ENCODE measurements at places on chromosomes 7 and 10.

DNA sequence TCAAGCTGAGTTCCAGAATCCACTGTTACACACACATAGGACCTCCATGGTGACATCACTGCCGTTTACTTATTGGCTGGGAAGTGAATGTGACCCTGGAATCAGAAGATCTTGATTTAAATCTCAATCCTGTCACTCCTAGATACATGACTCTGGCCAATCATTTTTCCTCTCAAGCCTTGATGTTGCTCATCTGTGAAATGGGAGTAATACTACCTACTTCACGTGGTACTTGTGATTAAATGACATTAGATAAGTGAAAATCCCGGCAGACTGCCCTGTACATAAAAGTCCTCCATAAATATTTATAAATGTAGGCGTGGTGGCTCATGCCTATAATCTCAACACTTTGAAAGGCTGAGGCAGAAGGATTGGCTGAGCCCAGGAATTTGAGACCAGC is 88.0 kb upstream of the SVIL start:
- DNase-seq, result no peak

GRCh38 chr7:48748081-48748833 is 176.1 kb upstream of the CDC14C start:
- no peak for DNase-seq

- no peak for DNase-seq
These were observed 71.8 kb upstream of the VWDE start for GRCh38 chr7:12475362-12476063.

GRCh38 chr7:39656415-39656814 is 33.0 kb downstream of the RALA start:
- no peak for DNase-seq

DNA sequence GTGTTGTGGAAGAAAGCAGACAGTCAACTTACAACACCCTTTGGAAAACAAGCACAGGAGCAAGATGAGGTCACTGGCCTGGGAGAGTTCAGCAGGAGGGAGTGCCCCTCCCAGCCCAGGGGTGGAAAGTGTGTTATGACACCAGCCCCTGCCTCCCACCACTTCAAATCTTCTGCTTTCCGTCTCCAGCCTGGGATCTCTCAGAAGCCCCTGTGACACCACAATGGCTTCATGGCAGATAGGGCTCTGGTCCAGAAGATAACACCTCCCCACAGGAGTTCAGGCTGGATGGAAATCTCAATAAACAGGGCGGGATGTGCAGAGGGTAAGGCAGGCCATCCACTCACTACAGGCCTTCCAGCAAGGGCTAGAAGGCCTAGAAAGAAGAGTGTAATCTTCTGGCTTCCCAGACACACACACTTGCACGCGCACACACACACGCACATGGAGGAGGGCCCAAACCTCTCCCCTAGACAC is 48.7 kb upstream of the ZMIZ1 start:
- DNase-seq, result no peak

DNA sequence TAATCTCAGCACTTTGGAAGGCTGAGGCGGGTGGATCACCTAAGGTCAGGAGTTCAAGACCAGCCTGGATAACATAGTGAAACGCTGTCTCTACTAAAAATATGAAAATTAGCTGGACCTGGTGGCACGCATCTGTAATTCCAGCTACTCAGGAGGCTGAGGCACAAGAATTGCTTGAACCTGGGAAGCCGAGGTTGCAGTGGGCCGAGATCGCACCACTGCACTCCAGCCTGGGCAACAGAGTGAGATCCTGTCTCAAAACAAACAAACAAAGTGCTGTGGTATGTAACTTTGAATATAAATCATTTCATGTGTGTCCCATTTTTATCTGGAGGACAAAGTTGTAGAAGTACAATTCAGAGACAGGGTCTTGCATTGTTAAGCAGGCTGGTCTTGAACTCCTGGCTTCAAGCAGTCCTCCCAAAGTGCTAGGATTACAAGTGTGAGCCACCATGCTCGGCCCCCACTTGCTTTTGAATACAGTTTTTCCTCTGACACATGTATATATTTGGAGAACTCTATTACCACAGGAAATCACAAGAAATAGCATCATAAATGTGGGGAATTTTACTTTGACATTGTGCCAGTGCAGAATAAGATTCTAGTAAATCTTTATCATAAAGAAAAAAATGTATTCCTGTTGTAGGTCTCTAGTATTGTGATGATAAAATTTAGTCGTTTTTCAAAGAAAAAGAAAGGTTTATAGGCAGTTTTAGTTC is 32.6 kb downstream of the PTPN12 start:
- DNase-seq, result no peak

DNA sequence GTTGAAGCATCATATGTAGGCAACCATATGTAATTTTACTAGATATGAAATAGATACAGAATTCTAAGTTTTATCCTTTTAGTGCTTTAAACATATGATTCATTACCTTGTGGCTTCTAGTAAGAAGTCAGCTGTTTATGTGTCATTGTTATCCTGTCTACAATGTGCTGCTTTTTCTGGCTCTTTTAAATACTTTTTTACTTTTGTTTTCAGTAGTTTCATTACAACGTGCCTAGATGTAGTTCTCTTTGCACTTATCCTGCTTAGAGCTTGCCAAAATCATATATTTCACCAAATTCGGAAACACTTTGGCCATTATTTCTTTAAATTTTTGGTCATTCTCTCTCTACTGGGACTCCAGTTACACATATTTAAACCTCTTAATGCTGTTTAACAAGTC is 26.4 kb downstream of the YAE1 start:
- no peak for DNase-seq

DNA sequence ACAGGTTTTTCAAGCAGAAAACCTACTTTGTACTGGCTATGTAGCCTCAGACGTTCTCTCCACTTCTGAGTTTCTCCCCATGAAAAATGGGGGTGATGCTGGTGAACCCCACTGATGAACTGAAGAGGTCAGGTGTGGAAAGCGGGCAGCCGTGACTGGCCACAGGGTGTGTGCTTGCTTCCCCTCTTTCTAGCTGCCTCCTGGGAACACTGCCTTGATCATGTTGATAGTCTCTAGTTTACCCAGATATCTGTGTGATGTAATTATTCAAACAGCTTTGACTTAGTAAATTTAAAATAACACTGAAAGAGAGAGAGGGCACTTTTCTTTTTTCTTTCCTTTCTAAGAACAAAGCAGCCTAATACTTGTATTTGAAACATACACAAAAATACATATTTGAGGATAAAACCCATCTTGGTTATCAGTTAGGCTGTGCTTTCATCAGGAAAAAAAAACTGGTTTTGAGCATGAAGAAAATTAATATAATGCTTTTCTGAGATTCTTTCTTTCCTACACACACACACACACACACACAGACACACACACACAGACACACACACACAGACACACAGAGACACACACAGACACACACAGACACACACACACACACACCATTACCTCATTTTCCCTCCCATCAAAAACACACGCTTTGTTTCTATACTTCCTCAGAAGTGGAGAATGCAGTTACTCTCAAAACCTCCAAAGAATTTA is 76.7 kb downstream of the MACC1 start:
- DNase-seq, result no peak

GRCh38 chr10:125911990-125912389 is 15.6 kb downstream of the FANK1 start:
- no peak for DNase-seq

DNA sequence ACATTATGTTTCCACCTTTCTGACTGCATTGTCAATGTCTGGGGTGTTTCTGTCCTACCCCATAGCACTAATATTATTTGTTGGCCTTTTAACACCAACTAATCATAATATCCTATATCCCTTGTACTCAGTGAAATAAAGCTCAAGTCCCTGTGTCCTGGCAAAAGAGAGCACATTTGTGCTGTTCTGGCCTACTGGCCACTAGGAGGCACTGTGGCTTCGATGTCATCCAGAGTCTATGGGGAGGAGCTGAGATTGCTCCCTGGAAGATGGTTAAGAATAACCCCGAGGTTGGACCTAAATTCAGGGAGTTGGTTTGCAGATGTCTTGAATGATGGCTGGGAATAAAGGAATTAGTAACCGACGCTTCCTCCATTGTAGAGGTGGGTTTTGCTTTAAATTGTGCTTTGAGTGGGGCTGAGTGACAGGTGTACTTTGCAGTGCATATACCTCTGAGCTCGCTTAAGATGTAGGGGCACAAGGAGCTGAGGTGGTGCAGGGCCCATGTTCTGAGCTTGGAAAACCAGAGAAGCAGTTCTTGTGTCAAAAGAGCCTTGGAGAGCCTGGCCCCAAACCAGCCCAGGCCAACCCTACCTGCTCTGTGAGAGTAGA is 191.2 kb upstream of the PRSS1 start:
- peak; percentile 28 for DNase-seq

- DNase-seq, result no peak
These were observed 92.2 kb downstream of the EGFR start for GRCh38 chr7:55110993-55111361.

DNA sequence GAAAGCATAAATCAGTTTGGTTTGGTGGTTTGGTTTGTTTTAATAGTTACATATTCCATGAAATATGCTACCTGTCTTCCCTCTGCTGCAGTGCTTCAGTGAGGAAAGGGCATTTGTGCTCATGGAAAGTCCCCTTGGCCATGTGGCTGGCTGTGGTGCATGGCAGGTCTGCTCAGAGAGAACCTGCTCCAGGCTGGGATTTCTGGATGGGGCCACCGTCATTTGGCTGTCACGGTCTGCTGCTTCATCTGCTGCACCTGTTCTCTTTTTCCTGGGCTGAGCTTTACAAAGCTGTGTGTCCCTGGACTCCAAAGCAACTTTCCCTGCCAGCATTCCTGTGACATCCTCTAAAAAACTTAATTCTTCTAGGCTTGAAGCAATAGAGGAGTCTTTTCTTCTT is 8.9 kb downstream of the CDK14 start:
- DNase-seq, result no peak

GRCh38 chr7:128697302-128697905 is 25.3 kb downstream of the GARIN1A start:
- DNase-seq, result no peak

- DNase-seq, result no peak
These were observed 116.9 kb downstream of the WDR37 start for GRCh38 chr10:1173091-1173490.

- DNase-seq, result no peak
These were observed 25.7 kb downstream of the GRIFIN start for GRCh38 chr7:2450198-2451107.

DNA sequence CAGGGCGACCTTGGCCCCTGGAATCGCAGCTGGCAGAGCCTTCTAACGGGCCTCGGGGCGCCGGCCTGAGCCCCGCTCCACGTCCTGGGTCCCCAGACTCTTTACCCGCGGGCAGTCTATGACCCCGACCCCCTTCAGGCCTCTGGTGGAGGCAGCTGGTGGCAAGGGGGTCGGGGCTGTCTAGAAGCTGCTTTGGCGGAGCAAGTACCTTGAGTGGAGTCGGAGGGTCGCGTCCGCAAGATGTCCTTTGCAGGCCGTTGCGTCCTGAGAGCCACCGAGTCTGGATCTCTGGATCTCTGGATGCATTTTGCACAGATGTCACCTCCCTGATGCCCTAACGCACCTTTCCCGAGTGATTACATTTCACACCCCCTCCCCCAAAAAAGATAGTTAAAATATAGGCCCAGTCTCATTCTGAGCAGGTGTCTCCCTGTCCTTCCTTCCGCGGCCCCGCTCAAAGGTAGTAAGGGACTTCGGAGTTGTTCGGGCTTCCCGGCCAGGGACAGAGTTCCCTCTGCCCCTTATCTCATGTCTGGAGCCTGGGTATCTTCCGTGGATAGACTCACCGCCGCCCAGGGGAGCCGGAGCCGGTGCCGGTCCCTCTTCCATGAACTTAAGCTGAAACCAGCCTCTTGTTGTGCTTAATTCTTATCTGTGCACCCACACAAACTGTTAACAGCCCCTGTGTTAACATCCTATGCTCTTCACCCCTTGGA is 457 bp downstream of the ACADSB start:
- no peak for DNase-seq

DNA sequence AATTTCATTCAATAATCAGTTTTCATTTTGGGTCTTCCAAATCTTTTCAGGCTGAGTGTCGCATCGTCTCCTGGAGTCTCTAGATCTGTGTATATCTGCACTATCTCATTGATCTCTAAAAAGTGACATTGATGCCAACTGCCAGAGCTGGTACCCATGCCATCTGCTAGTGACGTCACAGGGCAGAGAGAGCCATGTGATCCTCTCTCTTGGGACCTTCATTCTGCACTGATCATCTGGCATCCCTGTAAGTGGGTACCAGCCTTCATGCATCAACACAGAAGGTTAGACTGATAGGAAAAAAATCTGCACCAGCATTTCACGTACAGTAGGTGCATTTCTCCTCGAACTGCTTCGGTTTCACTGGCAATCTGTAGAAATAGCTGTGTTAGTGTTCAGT is at the start of gene NEUROD6:
NEUROD6 (minus strand) TSS at position 124 of the 400 bp plus-strand sequence. CDS start 1,458 bp downstream, outside the sequence.
- no peak for DNase-seq

DNA sequence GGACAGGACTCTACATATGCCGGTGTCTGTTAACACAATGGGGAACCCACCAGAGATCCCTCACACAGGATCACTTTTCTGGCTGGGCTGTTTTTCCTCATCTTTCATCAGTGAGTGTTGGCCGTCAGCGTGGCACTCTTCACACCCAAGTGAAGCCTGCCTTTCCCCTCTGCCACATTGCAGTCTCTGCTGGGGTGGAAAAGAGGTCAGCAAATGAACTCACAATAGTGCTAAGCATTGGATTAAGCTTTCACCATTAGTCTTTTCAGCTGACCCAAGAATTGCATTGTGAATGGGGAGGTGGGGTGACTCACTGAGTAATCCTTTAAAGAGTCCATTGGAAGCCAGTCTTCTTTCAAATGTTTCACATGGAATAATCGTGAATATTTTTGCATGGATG is 143.0 kb downstream of the KIAA1217 start:
- DNase-seq, result no peak

- no peak for DNase-seq
These were observed 104.3 kb upstream of the STEAP1B start for GRCh38 chr7:22604246-22604645.

DNA sequence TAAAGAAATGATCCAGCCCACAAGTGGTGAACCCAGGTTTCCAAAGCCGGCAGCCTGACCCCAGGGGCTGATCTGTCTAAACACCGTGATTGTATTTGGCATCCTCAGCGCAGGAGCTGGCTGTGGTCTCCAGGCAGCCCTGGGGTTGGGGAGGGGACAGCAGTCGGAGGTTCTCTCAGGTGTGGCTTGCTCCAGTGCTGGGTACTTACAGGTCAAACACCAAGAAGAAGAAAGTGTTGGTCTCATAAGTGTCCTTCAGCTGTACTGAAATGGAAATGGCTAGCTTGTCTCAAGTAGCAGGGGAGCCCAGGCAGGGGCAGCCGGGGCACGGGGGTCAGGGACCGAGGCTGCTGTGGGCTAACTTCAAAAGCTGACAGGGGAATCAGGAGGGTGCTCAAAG is 6.0 kb downstream of the PHKG1 start:
- DNase-seq, result no peak

DNA sequence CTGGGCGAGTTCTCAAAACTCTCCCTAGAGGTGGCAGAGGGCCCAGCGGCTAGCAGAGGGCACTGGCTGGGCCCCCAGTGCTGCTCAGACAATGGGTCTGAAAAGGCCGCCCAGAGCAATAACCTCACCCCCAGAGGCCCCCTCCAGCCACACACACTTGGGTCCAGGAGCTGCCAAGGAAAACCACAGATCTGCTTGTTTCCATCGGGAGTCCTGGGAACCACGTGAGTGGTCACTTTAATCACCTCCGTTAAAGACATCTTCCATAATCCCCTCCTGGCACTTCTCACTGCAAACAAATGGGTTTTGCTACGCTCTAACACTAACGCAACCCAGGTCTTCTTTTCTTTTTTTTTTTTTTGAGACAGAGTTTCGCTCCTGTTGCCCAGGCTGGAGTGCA is 30.0 kb downstream of the NUDT1 start:
- no peak for DNase-seq

All from activated naive CD4-positive, alpha-beta T cell (primary cell).